NCI-H345 (cell line): ENCODE measurements at places on chromosomes 2 and 18.

DNA sequence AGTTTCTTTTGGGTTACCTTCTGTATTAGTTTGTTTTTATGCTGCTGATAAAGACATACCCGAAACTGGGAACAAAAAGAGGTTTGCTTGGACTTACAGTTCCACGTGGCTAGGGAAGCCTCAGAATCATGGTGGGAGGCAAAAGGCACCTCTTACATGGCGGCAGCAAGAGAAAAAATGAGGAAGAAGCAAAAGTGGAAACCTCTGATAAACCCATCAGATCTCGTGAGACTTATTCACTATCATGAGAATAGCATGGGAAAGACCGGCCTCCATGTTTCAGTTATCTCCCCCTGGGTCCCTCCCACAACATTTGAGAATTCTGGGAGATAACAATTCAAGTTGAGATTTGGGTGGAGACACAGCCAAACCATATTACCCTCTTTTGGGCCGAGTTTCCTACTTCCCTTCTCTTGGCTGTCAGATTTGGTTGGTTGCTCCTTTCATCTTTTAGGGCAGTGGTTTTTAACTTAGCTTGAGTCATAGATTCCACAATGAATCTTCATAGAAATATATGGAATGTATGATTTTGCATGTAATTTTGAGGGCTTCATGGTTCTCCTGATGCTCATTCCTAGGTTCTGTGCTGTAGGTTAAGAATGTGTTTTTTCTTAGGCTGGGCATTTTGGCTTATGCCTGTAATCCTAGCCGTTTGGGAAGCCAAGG is 44.2 kb downstream of the CEP192 start:
- DNase-seq: no peak

- DNase-seq: no peak
Measured at GRCh38 chr18:59514203-59514602, 155.1 kb upstream of the LMAN1 start.

DNA sequence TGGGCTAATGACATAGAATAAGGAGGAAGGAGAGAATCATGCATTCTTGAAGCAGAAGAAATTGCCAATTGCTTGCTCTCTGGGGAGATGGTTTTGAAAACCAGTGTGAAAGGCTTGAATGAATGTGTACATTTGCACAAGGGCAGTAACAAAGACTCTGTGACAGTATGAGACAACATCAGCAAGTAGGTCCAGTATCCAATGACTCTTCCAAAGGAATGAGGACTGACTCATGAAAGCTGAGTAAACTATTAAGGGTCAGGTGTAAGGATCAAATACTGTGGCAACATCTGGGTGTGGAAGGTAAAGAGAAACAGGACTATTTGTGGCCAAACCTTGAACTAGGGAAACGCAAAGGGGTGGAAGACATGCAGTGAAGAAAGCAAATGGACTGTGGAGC is 886.0 kb upstream of the CHAC2 start:
- DNase-seq: no peak

DNA sequence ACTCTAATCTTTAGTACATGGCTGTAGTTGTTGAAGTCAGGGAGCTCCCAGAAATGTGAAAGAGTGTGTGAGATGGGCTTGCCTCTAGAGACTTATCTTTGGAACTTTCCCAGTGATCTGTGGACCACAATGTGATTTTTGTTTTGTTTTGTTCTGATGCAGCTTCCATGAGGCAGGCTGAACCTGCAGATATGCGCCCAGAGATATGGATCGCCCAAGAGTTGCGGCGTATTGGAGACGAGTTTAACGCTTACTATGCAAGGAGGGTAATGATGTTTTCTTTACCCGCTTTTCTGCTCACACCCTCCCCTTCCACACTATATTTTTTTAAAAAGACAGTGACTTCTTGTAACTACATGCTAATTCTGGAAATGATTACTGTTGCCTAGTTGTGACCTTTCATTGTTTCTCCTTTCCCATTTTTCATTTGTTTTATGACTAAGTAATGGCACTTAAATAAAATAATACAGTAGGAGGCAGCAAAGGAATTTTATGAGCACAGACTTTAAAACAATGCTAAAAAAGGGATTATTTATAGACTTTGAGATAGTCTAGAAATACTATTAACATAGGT is 29.3 kb downstream of the BCL2L11 start:
- DNase-seq: no peak

GRCh38 chr2:122077771-122078170 is 322.3 kb downstream of the TSN start:
- DNase-seq: no peak

DNA sequence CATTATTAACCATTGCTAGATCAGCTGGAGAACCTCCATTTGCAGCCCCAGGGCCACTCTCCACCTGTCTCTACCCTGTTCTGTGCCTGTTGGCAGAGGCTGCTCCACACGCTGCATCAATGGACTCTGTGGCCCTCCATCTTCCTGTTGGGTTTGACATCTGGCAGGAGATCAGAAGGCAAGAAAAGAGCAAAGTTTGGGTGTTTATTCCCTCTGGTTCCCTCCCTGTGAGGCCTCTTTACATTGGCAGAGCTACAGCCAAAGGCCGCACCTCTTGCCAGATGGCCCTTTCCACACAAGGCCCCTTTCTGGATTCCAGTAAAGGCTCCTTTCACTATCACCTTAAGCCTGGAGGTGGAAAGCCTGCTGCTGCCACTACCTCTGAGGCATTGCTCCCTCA is 110.9 kb upstream of the RND3 start:
- DNase-seq: no peak
